Neural progenitor cell (in vitro differentiated cells): ENCODE measurements at places on chromosomes 1 and 21.

DNA sequence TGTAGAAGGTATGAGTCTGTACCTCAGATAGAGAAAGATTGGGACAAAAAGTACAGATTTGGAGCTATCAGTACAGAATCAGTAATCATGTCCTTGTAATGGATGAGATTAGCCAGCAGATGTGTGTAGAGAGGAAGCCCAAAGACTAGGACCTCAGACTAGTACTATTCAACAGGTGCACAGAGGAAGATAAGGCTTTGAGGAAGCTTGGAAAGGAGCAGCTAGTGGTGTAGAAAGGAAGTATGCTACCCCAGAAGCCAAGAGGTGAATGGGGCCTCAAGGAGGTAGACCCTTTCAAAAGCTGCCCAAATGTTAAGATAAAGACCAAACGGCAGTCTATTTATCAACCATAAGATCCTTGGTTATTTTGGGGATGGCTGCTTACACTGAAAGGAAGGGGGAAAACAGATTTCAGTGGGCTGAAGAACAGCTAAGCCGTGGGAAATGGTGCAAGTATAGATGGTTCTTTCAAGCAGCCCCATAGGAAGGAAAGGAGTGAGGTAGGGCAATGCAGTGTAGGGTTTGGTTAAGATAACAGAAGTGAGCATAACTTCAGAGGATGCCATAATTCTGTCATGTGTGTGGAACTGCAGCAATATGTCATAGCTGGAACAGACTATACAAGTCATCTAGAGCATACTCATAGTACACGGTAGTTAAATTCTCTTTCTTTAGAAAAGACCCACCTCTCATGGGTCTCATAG lies 221.7 kb downstream of the HHIPL2 start:
- H3K27me3 ChIP-seq: no peaks in the 10 kb centered on the region
- no peak overlapping the region for H3K27ac ChIP-seq
- H3K36me3 ChIP-seq: no peaks in the 10 kb centered on the region
- H3K4me1 ChIP-seq: no peaks in the 10 kb centered on the region
- no peak overlapping the region for H3K4me3 ChIP-seq

DNA sequence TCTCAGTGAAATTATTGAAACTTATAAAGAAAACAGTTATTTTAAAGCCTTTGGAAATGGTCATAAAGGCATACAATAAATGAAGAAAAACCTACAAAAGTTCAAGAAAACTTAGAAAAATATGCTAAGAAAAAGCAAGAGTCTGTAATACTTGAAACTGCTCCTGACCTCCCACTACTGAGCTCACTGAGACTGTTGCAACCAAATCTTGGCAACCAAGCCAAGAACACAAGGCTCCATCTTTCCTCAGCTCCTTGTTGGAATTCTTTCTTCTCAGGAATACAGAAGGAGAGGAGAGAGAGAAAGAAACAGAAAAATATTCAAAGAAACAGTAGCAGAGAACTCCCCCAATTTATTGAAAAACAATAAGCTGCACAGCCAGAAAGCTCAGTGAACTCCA lies 160.5 kb downstream of the RASAL2 start:
- H3K36me3 ChIP-seq: no peaks in the 10 kb centered on the region
- no peaks in the 10 kb centered on the region for H3K27me3 ChIP-seq
- no peak for DNase-seq

DNA sequence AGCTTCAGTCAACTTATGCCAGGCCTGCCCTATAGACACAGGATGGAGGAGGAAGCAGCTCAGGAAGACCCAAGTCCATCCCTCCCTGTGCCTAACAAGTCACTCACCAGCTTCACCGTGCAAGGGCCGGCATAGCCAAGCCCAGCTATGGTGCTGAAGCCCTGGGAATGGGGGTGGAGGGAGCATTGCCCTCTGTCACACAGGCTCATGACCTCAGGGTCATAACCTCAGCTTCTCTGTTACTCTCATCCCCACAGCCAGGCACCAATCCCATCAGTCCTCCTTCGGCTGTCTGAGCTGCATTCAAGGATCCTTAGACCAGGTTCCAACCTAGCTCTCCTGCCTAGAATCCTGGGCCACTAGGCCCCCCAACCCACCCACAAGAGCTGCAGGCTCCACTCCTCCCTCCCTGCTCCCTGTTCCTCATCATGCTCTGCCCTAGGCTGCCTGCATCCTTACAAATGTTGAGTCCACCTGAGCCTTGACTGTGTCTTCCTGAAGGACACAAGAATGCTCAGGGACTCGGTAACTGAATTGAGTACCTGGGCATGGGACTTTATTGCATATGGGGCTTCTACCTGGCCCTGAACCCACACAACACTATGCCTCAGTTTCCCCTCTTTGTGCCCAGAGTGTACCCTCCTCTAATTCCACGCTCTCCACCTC lies 1.7 kb downstream of the CD244 start:
- H3K27me3 ChIP-seq: no peaks in the 10 kb centered on the region
- no peak overlapping the region for H3K4me3 ChIP-seq
- DNase-seq: no peak
- H3K4me1 ChIP-seq: no peaks in the 10 kb centered on the region
- H3K36me3 ChIP-seq: no peaks in the 10 kb centered on the region

GRCh38 chr1:153790966-153791647 lies 15.9 kb downstream of the SLC27A3 start:
- H3K36me3 ChIP-seq: no peaks in the 10 kb centered on the region
- peaks cover 33% of the 10 kb centered on the region for H3K4me1 ChIP-seq
- H3K27ac ChIP-seq: no peak overlapping the region
- no peak for DNase-seq

DNA sequence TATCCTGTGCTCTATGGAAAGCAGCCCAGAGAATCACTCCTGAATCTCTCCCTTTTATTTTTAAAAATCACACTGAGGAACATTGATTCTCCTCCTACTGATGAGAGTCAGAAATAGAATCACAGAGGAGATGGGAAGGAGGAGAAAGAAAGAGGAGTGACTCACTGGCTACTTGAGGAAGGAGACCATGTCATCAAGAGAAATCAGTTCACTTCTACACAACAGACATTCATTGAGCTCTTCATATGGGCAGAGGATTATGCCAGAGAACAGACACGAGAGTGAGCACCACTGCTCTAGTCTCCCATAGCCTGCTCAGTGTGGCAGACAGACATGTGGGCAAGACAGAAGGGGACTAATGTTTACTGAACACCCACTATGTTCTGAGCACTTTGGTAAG lies 44.2 kb downstream of the RAB3B start:
- H3K4me3 ChIP-seq: no peak overlapping the region
- H3K27me3 ChIP-seq: no peaks in the 10 kb centered on the region
- peaks cover 7% of the 10 kb centered on the region for H3K4me1 ChIP-seq
- no peaks in the 10 kb centered on the region for H3K36me3 ChIP-seq

DNA sequence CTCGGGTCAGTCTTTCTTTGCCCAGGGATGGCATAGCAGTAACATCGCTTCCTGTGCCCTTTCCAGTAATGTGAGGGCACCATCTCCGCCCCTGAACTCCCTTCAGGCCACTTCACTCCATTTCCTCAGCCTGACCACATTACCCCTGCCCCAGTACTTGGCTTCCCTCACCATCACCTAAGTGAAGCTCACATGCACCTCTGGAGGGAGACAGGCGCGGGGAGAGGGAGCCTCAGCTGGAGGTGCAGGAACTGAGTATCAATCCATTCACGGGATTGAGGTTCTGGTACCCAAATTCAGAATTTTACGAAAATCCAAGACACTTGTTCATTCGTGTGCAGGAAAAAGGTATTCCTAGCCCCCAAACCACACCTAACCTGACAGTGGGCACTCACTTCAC lies 540.4 kb downstream of the KIF26B start:
- no peak overlapping the region for H3K27ac ChIP-seq
- no peaks in the 10 kb centered on the region for H3K36me3 ChIP-seq
- no peak overlapping the region for H3K4me3 ChIP-seq
- no peaks in the 10 kb centered on the region for H3K4me1 ChIP-seq
- H3K27me3 ChIP-seq: no peaks in the 10 kb centered on the region

DNA sequence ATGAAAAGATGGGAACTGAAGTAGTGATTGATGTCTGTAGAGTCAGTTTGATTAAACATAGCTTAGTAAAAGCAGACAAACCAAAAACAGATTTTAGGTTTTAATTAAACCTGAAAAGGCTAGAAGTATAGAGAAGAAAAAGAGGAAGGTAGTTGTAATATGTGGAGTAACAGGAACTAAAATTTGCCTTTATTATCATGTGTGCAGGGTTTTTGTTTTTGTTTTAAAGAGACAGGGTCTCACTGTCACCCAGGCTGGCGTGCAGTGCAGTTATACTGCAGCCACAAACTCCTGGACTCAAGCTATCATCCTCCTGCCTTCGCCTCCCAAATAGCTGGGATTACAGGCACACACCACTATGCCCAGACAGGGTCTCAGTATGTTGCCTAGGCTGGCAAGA lies 6.0 kb downstream of the TOR1AIP1 start:
- no peak for DNase-seq
- no peaks in the 10 kb centered on the region for H3K27me3 ChIP-seq

DNA sequence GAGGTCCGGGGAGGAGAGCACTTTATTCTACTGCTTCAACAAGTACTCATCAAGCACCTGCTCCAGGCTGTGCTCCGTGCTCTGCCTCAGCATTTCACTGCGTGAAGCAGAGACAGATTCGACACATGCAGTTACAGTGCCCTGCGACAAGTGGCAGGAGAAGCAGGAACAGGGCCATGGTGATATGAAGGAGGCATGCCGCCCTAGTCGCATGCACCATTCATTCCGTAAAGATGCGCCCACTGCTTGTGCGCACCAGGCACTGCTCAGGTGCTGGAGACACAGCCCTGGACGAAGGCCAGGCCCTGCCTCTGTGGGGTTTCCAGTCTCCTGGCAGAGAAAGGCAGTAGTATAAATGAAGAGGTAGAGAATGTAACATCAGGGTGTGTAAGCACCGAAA lies 206.6 kb downstream of the HIVEP3 start:
- H3K4me1 ChIP-seq: no peaks in the 10 kb centered on the region
- no peaks in the 10 kb centered on the region for H3K27me3 ChIP-seq
- no peak overlapping the region for H3K27ac ChIP-seq
- H3K4me3 ChIP-seq: no peak overlapping the region

GRCh38 chr1:22288593-22289241 lies 145.8 kb upstream of the WNT4 start:
- no peaks in the 10 kb centered on the region for H3K27me3 ChIP-seq
- no peaks in the 10 kb centered on the region for H3K36me3 ChIP-seq
- no peaks in the 10 kb centered on the region for H3K4me1 ChIP-seq
- no peak overlapping the region for H3K27ac ChIP-seq
- H3K4me3 ChIP-seq: no peak overlapping the region

GRCh38 chr21:26019236-26019635 lies 151.3 kb downstream of the APP start:
- peaks cover 19% of the 10 kb centered on the region for H3K4me1 ChIP-seq
- H3K36me3 ChIP-seq: peaks cover 10% of the 10 kb centered on the region
- H3K27me3 ChIP-seq: no peaks in the 10 kb centered on the region
- DNase-seq: no peak

DNA sequence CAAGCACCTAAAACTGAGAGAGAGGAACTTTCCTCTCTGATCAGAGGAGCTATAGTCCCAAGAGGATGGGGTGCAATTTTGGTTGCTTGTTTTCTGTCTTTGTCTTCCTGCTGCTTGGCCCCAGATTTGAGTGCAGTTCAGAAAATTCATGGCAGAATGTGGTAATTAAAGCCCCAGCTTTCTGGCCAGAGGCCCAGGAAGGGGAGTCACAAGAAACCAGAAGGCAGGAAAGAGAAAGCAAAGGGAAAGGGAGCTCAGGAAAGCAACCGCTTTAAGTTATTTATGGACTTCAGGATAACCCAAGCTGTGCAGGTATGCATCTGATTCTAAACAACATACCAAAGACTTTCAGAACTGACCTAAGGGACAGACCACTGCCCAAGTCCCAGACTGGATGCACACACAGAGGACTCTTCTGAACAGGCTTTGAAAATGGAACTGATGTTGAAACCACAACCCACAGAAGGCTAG lies 88.8 kb downstream of the ST3GAL3 start:
- DNase-seq: no peak
- no peak overlapping the region for H3K4me3 ChIP-seq
- no peaks in the 10 kb centered on the region for H3K4me1 ChIP-seq
- H3K36me3 ChIP-seq: no peaks in the 10 kb centered on the region
